Adipocyte (in vitro differentiated cells): ENCODE measurements at places on chromosomes 16 and 17.

DNA sequence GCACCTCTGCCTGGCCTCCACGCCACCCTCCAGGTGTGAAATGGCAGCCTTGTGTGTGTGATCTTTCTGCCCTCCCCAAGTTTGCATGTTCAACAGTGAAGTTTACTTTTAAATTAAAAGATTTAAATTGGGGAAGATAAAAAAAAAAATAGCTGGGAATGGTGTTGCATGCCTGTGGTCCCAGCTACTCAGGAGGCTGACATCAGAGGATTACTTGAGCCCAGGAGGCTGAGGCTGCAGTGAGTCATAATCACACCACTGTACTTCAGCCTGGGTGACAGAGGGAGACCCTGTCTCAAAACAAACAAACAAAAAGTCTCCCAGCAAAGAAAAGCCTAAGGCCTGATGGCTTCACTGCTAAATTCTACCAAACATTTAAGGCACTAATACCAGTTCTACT is 35.4 kb upstream of the RNF43 start:
- no peak for DNase-seq

GRCh38 chr17:66474806-66475497 is 172.5 kb downstream of the PRKCA start:
- no peak for DNase-seq

- DNase-seq = no peak
Observed at GRCh38 chr16:22627043-22627442, 116.4 kb downstream of the NPIPB5 start.

DNA sequence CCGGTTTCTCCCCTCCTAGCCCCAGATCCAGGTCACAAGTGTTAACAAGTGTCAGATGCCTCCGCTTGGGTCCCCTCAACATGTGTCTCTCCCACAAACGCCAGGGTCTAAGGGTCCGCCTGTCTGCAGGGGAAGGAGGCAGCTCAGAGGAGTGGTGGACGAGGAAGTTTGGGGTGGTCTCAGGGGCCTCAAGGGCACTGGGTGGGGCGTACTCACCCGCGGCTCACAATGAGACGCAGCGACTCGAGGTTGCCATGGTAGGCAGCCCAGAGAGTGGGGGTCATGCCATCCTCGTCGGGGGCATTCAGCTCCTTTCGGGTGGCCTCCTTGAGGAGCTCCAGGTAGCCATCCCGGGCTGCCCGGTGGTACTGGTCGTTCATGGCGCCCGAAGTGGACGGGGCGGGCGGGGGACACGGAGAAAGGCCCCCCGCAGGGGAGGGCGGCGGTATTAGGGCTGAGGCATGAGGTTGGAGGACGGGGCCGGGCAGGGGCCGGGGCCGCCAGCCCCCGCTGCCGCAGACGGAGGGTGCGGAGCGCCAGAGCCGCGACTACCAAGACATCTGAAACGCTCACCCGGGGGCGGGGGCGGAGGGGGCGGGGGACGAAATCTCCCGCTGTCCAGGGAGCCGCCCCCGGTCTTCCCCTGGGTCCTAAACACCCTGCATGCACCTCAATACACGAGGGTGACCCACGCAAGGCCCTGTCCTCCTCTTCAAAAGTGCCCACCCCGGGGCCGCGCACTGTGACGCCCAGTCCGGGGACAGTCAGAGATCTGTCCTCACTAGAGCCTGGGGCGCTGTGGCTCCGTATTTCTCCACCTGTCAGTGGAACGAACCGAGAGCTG is at the start of gene USH1G:
Gene USH1G, minus strand, starts transcription at position 562 of the 844 bp plus-strand sequence. Its CDS starts 182 bp downstream, at position 380.
- DNase-seq = peak; percentile 34

GRCh38 chr17:32588135-32588534 is 101.3 kb downstream of the CDK5R1 start:
- no peak for DNase-seq

DNA sequence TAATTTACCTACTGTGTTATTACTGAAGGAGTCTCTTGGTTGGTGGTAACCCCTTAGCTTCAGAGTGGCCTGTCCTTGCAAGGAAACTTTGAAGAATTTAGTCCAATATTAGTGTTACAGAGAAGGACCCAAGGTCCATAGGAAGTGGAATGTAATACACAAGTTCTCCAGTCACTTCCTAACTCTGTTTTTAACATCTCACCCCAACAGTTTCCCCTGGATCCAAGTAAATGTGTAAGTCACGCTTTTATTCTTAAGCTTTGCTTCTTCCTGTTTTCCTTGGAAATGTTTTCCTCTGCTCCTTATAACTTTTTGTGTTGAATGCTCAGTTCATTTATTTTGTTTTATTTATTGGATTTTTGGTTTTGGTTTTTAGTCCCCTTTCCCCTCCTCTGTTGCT is 25.9 kb upstream of the RPRML start:
- DNase-seq = no peak

DNA sequence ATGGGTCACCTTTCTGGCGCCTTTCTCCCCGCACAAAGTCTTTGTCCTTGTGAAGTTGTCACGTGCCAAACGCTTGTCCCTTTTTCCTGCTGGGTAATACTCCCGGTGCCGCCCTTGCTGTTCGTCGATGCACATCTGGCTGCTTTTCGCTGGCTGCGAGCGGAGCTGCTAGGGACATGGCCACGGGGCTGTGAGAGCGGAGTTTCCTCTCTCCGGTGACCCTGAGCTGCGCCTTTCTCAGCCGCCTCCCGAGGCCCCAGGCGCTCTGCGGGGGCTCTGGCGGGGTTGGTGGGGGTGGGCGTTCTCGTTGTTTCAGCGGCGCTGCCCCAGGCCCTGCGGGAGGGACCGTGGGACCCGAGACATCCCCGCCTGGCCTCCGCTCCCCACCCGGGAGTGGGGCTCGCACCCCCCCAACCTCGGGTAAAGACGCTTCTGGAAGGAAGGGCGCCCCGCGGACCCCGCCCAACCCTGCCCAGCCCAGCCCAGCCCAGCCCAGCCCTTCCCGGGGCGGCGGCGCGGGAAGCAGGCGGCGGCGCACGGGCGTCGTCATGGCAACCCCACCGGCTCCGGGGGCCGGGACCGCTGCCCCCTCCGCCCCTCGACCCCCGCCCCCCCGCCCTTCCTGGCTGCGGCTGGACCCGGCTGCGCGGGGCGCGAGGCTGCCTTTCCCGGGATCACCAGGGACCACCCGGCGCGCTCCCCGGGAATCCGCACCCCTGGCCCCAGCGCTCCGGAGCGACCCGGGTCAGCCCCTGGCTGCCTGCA is 12.3 kb downstream of the CHMP6 start:
- DNase-seq = peak; percentile 40

DNA sequence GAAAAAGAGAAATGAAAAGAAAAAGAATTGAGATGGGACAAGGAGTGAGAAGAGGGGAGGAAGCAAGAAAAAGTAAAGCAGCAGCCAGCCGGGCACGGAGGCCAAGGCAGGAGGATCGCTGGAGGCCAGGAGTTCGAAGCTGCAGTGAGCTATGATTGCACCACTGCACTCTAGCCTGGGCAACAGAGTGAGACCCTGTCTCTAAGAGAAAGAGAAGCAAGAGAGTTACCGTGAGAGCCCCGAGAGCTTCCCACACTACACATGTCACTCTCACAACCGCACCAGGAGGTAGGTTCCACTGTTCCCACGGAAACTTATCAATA is 18.8 kb upstream of the LITAF start:
- DNase-seq = no peak

- DNase-seq = peak; percentile 15
Observed at GRCh38 chr17:49132699-49133364, at the start of gene B4GALNT2. Gene B4GALNT2, plus strand, starts transcription at chr17:49132769. Its CDS starts 24 bp downstream, at chr17:49132793.

DNA sequence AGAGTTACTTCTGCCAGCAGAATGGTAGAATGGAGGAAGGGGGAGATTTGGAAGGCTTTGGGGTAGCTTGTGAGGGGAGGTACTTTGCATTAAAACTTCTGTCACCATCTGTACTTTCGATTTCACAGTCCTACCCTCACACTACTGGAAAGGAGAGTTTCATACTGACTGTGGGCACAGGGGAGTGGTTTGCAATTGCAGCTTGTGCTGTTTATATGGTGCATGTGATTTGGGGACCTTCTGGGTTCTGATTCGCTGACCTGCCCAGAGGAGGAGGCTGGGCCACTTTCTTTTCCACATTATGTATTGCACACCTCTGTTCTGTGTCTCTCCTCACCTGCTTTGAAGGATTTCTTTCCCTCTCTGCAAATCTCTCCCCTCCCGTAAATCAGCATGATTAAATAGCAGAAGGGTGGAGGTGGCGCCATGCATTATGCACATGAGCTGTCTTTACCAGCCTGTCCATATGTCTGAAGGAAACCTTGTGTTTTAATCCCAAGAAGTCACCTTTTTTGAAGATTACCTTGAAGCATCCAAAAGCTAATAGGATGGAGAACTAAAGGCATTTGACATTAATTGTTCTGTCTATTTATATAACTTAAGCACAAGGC is 90.9 kb downstream of the RBFOX1 start:
- DNase-seq = no peak

DNA sequence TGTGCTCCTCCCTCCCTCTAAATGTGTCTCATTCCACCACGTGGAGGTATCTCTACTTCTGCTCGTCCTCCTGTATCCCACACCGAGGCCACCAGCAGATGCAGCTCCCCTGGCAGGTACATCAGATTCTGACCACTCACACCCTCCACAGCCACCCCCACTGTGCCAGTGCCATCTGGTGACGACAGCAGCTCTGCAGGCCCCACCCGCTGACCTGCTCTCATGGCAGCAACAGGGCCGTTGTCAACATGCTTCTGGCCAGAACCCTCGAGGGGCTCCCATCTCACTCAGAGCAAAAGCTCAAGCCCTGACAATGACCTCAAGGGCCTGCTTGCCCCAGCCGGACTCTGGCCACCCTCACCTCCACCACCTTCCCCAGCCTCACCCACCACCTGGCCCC is 93.4 kb downstream of the AMFR start:
- DNase-seq = no peak

GRCh38 chr16:49755716-49756505 is 100.0 kb downstream of the ZNF423 start:
- DNase-seq = no peak

GRCh38 chr16:73047536-73048291 is at the start of gene ZFHX3:
Gene ZFHX3, minus strand, starts transcription at chr16:73048128. Its CDS starts 87,983 bp downstream, at chr16:72960145.
- peak; percentile 85 for DNase-seq

GRCh38 chr16:23694644-23695373 is 16.1 kb downstream of the PLK1 start:
- DNase-seq = no peak

DNA sequence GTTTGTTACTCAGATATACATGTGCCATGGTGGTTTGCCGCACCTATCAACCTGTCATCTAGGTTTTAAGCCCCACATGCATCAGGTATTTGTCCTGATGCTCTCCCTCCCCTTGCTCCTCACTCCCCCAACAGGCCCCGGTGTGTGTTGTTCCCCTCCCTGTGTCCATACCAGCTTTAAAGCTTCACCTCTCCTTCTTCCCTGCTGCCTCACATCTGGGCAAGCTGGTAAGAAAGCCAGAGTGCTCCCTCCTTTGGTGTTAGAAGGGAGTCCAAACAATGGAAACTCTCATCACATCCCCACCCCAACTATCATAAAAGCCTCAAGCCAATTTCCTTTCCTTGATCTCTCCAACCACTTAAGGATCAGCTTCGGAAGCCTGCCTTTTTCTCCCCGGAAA is 1115.6 kb upstream of the GOT2 start:
- DNase-seq = no peak

GRCh38 chr16:919658-920050 is 51.1 kb downstream of the LMF1 start:
- DNase-seq = no peak

DNA sequence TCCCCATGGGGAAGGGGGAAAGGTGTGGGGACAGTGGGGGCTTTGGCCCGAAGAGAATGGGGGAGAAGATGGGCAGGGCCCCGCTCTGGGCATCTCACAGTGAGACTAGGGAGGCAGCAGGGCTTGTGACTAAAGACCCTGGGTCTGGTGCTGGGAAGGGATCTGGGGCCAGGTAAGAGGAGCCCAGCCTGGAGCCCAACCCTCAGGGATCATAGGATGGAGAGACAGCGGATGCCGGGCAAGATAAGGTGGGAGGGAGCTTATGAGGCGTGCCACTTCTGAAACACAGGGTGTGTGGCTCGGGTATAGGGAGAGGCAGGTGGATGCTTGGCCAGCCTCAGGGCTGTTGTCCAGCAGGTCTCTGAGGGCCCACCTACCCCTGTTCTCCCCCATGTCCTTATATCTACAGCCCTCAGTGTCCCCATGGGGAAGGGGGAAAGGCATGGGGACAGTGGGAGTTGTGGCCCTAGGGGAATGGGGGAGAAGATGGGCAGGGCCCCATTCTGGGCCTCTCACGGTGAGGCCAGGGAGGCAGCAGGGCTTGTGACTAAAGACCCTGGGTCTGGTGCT is 15.4 kb downstream of the USP6 start:
- no peak for DNase-seq

GRCh38 chr17:4304417-4305027 is 40.7 kb upstream of the ANKFY1 start:
- DNase-seq = peak; percentile 84

DNA sequence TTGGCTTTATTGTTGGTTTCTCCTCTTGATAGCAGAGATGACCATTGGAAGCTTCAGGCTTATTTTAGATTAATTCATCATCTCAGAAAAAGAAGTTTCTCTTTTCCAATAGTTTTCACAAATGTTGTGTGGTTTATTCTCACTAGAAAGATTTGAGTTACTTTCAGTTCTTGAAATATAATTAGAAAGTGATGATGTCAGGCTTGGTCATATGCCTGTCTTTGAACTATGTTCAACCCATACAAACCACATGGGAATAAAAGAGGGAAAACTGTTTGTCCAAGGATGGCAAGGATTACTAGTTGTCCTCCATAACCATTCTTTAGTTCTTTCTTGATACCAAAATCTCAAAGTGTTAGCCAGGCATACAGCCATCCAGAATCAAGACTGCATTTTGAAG is 3.7 kb upstream of the HS3ST2 start:
- DNase-seq = no peak

GRCh38 chr17:1416414-1416813 is 16.4 kb upstream of the YWHAE start:
- no peak for DNase-seq

DNA sequence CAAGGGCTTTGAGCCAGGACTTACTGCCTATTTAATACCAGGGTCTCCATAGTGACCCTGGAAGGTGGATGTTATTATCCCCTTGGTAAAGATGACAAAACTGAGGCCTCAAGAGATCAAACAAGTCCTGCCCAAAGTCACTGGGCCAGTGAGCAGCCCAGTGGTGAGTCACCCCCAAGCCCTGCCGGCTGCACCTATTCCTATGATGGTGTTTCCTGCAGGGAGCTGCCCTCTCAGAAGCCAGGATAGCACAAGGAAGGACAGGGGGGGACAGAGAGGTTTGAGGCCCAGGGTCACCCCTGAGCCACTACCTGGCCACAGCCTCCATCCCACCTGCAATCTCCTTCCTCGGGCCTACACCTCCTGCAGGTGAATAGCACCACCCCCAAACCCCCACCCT is 90.9 kb downstream of the SDK2 start:
- no peak for DNase-seq

- peak; percentile 68 for DNase-seq
Observed at GRCh38 chr16:49556606-49557446, 183.2 kb downstream of the C16orf78 start.

DNA sequence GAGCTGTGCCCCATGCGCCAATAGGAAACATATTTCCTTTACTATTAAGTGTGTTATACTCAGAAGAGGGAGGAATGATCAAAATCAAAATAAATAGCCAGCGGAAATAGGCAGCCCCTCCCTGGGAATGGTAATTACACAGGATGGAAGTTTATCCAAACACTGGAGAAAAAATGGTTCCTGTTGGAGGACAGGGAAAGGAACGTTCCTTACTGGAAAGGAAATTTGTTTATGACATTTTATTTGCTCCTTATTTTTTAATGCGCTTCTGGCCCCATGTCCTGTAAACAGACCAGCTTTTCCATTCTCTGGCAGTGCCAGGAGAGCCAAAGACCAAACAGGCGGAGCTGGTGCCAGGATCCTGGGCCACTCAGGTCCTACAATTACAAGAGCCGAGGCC is 273.7 kb downstream of the SOX9 start:
- DNase-seq = no peak

- no peak for DNase-seq
Observed at GRCh38 chr17:69268543-69269014, 40.0 kb upstream of the ABCA10 start.

GRCh38 chr16:30996324-30996984 is 11.4 kb downstream of the HSD3B7 start:
- no peak for DNase-seq
